ENCODE measurements at places on chromosomes 16 and 17.

- no peak for DNase-seq
Measured at GRCh38 chr16:70157105-70157476, 16.5 kb upstream of the CLEC18C start.

- DNase-seq = no peak
Measured at GRCh38 chr17:61700252-61700651, 109.2 kb upstream of the NACA2 start.

DNA sequence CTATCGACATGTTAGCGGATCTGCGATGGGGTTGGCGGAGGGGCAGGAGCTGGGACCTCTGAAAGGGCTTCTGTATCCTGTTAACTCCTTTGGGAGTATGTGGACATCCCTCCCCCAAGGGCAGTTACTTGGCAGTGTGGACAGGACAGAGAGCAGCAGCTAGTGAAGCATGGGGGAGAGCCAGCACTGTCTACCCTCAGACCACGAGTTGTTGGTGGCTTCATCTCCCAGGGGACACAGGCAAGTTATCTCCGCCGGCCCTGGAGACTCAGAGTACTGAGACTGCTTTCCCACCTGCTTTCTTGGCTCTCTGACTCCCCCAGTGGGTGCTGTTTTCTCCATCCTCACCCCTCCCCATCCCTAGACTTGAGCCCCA, 5.3 kb upstream of the GFAP start:
- no peak for DNase-seq

GRCh38 chr16:55697867-55698266, 42.1 kb downstream of the SLC6A2 start:
- no peak for DNase-seq

- DNase-seq = no peak
Measured at GRCh38 chr16:53826658-53827057, 122.7 kb downstream of the FTO start.

DNA sequence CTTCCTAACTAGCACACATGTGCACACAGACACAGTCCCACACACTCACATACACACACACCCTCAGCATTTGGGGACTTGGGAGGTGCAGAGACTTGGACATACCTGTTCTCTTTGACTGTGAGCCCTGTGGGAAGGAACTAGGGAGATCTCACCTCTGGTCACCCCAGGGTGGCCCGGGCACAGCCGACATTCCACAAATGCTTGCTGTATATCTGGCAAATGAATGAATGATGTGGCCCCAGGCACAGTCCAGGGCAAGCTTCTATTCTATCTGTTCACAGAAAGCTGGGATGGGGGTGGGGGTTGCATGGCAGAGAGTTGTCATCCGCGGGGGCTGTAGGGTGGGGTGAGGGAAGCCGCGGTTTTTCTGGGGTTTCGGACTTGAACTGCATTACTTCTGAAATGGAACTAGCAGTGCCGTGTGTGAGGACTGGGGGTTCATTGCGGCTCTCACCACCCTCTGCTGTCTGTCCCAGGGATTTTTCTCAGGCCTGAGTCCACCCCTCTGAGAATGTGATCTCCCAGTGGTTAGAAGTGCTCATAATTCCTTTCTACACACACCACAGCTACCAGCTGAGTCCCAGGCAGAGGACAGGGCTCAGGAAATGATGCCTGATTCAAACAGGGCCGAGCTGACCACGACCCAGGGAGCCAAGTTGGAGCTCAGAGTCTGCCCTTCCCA, 3.3 kb upstream of the RIPOR1 start:
- no peak for DNase-seq

DNA sequence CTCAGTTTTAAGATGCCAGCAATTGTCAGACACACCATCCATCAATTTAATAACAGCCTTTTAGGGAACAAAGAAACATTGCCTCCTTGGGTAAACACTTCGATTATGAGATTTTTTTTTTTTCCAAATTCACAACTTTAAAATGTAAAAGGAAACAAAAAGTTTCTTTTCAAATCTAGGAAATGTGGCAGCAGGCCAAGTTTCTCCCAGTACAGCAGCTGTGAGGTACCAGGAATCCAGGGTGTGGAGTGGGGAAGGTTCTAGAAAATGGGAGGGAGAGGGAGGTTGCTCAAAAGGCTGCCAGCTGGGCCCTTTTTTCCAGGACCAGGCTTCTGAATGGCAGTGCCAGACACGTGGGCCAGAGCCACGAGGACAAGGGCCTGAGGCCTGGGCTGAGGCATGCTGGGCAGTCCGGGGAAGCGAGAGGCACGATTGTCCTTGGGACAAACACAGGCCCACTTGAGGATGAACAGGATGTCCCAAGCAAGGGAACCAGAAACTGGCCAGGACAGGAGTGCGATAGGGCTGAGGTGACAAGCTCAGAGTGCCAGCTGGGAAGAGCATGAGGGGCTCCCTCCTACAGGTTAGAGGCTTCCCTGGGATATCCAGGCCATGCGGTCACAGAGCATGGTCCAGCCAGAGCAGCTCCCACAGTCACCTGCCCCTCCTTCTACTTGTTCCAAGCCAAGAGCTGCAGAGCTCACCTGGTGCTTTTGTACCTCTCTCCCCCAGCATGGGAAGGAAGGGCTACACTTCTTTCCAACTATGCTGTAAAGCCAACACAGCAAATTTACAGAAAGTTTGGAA, 215.1 kb downstream of the KATNIP start:
- DNase-seq = no peak

DNA sequence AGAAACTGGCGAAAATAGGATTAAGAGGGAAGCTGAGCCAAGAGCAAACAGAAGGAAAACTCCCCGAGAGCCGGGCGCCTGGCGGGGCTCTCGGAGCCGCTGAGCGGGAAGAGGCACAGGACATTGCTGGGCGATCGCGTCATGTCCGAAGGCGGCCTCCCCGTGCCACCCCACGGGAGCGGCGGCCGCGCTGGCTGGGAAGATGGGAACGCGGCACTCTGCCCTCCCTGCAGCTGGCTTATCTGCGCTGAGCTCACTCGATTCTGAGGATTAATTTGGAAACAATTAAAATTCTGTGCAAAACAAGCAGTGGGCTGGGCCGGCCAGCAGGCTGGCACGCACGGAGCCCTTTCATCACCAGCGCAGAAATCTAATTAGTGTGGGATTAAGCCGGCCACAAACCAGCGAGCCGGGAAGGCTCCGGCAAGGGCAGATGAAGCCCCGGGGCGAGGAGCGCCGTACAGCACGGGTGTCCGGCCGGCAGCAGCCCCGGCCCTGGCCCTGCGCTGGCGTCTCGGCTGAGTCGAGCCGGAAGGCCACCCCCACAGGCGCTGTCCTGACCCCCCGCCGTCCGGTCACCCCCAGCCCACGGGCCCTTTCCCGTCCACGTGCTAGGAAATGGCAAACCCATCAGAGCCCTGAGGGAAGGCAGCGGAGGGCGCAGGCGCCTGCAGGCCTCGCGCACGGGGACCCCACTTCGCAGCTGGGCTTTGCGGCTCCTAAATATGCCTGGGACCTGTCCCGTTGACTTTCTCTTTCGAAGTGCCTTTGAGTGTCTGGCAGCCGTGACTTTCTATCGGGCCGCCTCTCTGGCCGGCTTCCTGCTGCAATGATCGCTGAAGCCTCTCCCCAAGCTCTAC, 37.9 kb downstream of the SOX8 start:
- no peak for DNase-seq

- no peak for DNase-seq
Measured at GRCh38 chr16:67040166-67040565, 11.2 kb downstream of the CBFB start.

- DNase-seq = peak; percentile 99
Measured at GRCh38 chr17:74569020-74570003, 2.0 kb upstream of the CD300H start.

- no peak for DNase-seq
Measured at GRCh38 chr17:41592601-41593305, 6.1 kb upstream of the KRT14 start.

GRCh38 chr16:86353948-86354347, 156.4 kb upstream of the FOXF1 start:
- DNase-seq = no peak

DNA sequence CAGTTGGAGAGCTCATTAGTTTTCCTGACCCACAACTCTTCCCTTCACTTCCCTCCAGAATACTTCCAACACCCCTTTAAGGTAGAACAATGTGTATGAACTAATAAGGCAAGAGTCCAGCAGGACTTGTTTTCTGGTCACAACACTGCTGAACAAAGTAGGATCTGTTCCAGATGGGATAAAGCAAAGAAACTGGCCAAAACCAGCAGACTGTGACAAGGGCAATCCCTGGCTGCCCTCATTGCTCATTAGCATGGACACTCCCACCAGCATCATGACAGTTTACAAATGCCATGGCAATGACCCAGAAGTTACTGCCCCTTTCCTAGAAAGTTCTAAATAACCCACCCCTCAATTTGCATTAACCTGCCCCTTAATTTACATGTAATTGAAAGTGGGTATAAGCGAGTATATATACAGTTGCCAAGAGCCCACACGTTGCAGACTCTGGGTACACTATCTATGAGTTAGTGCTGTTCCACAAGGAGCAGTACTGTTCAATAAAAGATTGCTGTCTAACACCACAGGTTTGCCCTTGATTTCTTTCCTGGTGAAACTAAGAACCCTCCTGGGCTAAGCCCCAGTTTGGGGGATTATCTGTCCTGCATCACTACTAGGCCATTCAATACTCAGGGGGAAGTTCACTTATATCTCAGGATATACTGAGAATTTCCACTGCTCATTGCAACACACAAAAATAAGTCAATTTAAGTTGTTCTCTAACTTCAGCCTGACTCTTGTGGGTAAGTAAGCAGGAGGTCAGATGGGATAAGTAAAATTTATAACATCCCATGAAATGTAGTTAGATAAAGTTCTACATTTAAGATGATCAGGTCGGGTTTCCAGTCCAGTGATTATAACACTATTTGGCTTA, 82.3 kb downstream of the SSH2 start:
- no peak for DNase-seq

DNA sequence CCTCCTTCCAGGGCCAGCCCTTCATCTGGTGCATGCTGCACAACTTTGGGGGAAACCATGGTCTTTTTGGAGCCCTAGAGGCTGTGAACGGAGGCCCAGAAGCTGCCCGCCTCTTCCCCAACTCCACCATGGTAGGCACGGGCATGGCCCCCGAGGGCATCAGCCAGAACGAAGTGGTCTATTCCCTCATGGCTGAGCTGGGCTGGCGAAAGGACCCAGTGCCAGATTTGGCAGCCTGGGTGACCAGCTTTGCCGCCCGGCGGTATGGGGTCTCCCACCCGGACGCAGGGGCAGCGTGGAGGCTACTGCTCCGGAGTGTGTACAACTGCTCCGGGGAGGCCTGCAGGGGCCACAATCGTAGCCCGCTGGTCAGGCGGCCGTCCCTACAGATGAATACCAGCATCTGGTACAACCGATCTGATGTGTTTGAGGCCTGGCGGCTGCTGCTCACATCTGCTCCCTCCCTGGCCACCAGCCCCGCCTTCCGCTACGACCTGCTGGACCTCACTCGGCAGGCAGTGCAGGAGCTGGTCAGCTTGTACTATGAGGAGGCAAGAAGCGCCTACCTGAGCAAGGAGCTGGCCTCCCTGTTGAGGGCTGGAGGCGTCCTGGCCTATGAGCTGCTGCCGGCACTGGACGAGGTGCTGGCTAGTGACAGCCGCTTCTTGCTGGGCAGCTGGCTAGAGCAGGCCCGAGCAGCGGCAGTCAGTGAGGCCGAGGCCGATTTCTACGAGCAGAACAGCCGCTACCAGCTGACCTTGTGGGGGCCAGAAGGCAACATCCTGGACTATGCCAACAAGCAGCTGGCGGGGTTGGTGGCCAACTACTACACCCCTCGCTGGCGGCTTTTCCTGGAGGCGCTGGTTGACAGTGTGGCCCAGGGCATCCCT, 7.4 kb downstream of the NAGLU start:
- no peak for DNase-seq

- no peak for DNase-seq
Measured at GRCh38 chr17:39080421-39081078, 70.9 kb downstream of the PLXDC1 start.

- DNase-seq = peak; percentile 43
Measured at GRCh38 chr17:60641810-60642220, 35.8 kb upstream of the BCAS3 start.

GRCh38 chr16:90020260-90020837, 1.1 kb upstream of the DBNDD1 start:
- DNase-seq = no peak

DNA sequence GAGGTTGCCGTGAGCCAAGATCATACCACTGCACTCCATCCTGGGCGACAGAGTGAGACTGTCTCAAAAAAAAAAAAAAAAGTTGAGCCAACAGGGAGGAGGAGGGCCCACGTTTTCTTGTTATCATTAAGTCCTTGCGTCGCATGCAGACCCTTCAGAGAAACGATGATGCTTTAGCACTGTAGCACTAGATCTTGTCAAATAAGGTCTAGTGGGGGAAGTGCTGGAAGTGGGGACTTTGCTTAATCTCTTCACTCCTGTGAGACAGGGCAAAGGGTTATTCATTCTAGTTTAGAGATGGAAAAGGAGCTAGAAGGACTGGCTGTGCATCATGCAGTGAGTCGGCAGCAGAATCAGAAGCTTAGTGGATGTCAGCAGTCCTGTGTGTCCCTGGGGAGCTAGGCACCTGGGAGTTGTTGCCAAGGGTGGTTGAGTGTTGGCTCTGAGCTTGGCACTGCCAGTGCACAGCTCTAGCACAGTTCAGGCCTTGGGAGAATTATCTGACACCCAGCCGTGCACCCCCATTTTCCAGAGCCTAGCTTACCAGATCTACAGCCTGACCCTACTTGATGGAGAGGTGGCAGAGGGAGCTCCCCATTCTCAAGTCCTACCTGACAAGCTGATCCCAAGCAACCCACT, 33.4 kb upstream of the TBX2 start:
- no peak for DNase-seq

- no peak for DNase-seq
Measured at GRCh38 chr16:52621651-52622050, 74.7 kb upstream of the TOX3 start.

DNA sequence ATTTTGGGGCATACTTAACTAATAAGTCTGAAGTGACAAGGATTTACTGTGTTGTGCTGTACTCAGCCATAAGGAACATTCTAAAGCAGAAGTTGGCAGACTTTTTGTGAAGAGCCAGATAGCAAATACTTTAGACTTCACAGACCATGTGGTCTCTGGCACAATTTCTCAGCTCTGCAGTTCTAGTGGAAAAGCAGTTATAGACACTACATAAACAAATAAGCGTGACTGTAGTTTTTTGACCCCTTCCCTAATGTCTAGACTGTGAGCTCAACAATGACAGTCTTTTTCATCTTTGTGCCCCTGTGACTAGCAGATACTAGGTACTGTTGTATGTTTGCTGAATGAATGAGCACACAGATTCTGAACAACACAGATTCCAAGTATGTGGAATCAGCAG, 4.9 kb downstream of the RPAIN start:
- no peak for DNase-seq

GRCh38 chr17:56213031-56213430, 59.8 kb downstream of the ANKFN1 start:
- DNase-seq = no peak

- DNase-seq = no peak
Measured at GRCh38 chr17:30187573-30187972, 47.9 kb downstream of the SLC6A4 start.

- DNase-seq = no peak
Measured at GRCh38 chr16:76583466-76583865, 306.3 kb downstream of the CNTNAP4 start.

- DNase-seq = peak; percentile 91
Measured at GRCh38 chr17:81119223-81120148, 45.8 kb upstream of the PVALEF start.

Data from HS-5 (cell line).